Activated CD4-positive, alpha-beta T cell treated with anti-CD3 and anti-CD28 coated beads for 1 hour (primary cell): ENCODE measurements at places on chromosomes 16 and 17.

DNA sequence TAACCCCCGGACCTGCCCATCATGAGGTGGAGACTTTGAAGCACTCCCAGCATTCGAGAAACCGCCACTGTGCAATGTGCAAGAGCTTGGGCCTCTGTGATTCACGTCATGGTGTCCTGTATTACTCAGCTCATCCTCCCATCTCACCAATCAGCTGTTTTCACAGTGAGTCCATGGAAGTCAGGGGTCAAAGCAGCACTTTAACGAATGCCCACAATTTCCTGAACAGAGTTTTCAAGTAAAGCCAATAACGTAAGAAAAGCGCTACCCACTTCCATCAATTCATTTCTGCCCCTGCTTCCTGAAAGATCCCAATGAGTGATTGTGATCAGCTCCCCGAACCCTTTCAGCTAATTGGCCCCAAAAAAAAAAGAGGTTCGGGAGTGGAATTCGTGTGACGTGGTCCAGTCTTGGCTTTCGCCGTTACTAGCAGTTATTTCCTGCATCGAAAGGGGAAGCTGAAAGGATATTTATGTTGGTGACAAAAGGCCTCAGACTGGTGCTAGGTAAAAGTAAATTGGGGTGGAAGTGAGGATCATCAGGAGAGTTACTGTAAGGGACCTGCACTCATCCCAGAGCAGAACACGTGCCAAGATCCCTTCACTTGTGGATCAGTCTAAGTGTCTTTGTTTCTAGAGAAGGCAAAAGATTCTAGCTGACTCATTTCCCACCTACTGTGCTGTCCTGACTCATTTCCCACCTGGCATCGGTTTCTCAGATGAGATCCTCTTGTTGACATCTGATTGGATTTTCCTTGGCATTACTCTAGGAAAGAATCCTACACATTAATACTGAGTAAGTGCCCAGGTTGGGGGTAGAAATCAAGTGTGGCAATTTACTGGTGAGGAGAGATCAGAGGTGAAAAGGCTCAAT is 136.7 kb upstream of the NUDT7 start:
- DNase-seq: no peak

DNA sequence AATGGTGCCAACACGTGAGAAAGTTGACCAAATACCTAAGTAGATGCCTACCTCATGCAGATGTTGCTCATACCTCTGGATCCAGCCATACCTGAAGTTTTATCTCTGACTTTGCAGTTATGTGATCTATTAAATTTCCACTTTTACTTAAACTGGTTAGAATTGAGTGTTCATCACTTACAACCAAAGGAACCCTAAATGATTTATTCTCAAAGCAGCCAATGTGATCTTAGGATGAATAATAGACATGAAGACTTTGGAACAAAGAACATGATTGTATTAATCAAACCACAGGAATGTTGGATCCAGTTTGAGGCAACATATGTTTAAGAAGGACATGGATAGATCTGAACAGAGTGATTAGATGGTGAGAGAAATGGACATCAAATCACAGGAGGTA is 68.7 kb downstream of the IRX6 start:
- no peak for DNase-seq

- no peak for DNase-seq
Observed at GRCh38 chr16:80377096-80377956, 163.5 kb upstream of the DYNLRB2 start.

GRCh38 chr16:82108774-82109173 is 61.2 kb downstream of the MPHOSPH6 start:
- DNase-seq: no peak

- no peak for DNase-seq
Observed at GRCh38 chr17:41777574-41778188, 8.8 kb downstream of the JUP start.

DNA sequence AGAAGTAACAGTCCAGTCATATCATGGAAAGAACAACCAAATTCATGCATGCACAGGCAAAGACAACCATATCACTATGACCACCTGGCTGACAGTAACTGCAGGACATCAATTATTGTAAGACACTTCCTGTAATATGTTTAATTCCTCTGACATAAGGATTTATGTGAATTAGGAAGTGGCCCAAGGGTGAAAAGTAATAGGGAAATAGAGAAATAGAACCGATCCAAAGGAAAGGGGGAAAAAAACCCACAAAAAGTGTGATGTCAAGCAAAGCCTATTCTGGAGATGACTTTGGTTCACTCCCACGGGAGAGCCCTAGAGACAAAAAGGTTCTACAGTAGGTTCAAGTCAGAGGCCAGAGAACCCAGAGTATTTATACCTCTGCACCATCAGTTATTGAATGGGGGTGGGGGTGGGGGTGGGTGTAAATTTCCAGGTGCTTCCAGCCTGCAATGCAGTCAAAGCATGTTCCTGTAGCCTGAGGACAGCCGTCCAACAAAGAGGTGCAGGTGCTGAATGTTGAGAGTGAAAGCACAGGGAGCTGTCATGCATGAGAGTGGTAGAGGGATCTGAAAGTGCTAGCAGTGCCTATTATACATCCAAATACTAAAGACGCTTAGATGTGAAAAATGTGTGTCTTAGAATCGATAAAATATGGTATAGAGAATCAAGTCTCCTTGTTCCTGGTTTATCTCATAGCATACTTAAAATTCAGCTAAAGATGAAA is 95.6 kb upstream of the HLF start:
- no peak for DNase-seq

GRCh38 chr16:89293276-89294143 is 76.0 kb downstream of the ZNF778 start:
- DNase-seq: no peak

GRCh38 chr16:2472488-2472864 is 1.4 kb downstream of the NTN3 start:
- DNase-seq: no peak

GRCh38 chr16:13594823-13595222 is 325.1 kb upstream of the ERCC4 start:
- DNase-seq: no peak

DNA sequence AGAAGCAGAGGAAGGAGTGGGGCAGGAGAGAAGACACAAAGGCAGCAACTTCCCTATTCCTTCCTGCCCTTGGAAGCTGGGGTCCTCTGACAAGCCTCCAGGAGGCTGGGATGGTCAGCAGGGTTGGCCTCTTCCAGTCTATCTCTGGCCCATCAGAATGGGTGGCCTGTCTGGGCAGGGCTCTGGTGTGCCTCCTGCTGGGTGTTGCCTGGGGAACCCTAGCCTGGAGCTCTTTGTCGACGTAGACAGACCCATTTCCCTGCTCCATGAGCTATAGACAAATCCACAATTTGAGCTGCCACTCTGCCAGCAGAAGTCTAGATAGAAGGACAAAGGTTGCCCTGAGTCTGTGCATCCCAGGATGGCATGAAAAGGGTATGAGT is 11.4 kb downstream of the IGFBP4 start:
- DNase-seq: no peak

GRCh38 chr16:55853114-55853513 is 20.2 kb upstream of the CES1 start:
- no peak for DNase-seq

DNA sequence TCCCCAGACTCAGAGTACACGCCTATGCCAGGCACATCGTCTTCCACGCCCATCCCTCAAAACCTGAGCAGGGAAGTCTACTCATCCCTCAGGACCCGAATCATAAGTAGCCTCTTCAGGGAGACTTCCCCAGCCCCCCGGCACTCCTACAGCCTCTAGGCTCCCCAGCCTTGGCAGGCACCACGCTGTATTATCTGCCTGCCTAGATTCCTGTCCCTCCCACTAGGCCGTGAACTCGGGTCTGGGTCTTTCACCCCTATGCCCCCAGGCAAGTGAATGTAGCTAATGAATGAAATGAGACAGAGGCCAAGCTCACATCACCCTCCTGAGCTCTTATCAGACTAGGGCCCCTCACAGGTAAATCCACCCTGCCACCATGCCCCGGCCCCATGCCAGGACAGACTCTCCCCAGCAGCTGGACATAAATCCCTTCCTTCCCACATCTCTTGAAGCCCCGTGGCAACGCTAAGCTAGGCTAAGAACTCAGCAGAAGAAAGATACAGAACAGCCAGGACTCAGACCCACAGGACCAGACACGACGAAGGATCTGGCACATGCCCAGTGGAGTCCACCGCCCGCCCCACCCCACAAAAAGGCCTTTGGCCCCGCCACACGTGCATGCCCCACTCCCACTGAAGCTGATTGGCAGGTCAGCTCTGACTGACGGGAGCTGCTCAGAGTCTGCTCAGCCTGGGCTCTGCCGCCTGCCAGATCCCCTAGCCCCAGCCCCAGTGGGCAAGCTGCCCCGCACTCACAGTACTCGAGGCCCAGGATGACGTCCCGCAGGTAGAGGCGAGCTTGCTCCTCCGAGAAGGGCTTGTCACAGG is 13.0 kb downstream of the CAMKK1 start:
- DNase-seq: no peak

- DNase-seq: no peak
Observed at GRCh38 chr17:72126575-72127486, 6.0 kb downstream of the SOX9 start.

DNA sequence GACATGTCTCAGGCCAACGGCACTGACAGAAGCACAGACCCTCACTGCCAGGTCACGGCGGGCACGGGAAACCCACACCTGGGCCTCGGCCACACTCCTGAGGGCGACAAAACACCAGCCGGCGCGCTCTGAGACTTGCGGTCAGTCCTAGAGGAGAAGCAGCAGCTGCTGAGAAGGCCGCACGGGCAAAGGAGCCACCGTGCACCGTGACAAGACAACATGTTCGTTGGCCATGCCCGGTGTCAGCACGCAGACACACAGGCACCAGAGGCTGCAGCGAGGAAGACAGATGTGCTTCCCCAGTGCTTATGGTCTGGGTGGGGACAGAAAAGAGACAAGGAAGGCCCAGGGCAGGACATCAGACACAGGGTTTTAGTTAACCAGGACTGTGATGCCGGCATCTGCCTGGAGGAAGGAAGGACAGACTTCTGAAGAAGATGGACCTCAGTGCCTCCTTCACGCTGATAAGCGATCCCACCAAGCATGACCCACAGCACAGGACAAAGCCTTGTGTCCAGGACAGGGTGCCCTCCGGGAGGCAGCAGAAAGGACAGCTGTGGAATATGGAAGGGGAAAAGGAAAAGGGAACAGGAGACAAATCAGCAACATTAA is 84.0 kb downstream of the ANKRD11 start:
- DNase-seq: no peak

GRCh38 chr17:32567511-32567910 is 80.7 kb downstream of the CDK5R1 start:
- no peak for DNase-seq

DNA sequence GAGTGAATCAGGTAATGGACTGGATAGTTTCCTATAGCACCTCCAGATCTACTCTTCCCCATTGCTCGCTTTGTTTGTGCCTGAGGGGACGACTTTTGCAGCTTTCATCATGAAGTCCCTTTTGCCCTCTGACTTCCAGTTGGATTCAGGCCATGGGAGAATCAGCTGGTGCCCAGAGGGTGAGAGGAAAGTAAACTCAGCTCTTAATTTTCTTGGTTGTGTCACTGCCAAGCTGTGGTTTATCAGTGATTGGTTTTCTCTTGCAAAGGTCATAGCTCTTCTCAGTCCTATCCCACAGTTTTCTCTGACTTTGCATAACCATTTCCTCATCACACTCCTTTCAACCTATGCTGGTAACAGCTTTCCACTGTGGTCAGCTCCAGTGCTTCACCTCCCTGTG is 200.1 kb downstream of the KCNJ2 start:
- no peak for DNase-seq

DNA sequence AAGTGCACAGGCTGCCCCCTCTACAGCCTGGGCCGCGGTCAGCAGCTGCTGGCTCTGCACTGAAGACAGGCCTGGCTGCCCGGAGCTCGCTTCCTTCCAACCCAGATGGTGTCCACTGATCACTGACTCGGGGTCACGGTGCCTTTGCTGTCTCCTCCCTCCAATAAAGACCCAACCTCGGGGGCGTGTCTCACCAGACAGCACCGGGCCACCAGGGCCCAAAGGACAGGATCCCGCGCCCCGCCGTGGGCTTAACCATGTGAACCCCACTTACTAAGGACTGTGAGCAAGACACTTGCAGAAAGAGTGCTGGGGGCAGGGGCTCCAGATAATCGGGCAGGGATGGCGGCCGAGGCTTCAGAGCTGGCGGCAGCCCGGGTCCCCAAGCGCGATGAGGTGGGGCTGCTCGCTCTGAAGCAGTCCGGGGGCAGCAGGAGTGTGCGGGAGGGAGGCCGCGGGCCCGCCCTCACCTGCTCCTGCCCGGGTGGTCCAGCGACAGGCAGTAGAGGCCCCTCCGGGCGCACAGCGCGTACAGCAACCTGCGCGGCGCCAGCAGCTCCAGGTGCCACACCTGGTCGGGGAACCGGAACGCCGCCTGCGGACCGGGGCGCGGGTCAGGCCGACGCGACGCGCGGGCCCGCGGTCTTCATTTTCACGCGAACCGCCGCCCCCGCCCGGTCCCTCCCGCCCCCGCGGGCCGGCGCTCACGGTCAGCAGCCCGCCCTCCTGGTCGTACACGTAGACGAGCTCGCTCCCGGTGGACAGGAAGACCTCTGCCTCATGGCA is 502 bp downstream of the FAAP100 start:
- DNase-seq: no peak

GRCh38 chr17:39401412-39402243 is at the start of gene FBXL20:
TSS of gene FBXL20 (minus strand) at chr17:39401626. CDS start at chr17:39401402, 224 bp downstream.
- DNase-seq: peak; percentile 89

- no peak for DNase-seq
Observed at GRCh38 chr16:87086156-87086555, 231.0 kb downstream of the C16orf95 start.

GRCh38 chr16:76071690-76072089 is 205.5 kb upstream of the CNTNAP4 start:
- DNase-seq: no peak

DNA sequence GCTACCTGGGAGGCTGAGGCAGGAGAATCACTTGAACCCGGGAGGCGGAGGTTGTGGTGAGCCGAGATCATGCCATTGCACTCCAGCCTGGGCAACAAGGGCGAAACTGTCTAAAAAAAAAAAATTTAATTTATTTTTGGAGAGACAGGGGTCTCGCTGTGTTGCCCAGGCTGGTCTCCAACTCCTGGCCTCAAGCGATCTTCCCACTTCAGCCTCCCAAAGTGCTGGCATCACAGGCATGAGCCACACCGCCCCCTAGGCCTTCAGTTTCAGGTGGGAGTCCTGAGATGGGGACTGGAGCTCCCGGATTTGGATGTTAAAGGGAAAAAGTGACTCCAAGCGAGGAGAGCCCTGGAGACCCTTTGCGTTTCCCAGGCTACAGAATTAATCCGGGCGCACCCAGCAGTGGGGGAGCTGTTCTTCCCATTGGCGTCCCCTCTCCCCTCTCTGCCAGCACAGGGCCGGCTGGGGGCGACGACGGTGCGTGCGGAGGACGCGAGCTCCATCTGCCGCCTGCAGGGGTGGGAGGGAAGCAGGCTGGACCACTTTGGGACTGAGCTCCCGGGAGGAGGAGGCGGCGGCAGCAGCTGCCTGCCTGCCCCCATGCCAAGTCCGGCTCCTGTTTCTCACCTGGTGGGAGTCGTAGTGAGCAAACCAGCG is 49.3 kb upstream of the USP7 start:
- DNase-seq: no peak

GRCh38 chr17:33050611-33051140 is 59.0 kb downstream of the SPACA3 start:
- DNase-seq: no peak

DNA sequence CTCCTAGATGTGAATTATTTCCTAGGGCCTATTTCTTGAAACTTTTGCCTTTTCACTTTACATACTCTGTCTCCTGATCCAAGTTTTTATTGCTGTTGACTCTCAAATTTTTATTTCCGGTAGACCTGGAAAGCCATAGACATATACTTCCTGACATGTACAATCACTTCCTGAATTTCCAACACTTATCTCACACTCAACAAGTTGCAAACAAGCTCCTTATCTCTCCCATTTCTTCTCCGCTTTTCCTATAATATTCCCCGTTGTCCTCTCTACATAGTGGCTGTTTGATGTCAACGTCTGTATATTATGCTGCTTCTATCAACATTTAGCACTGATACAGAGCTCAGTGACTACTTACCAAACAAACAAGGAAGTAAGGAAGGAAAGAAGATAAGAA is 59.3 kb downstream of the IKZF3 start:
- no peak for DNase-seq
